ENCODE measurements at places on chromosomes 12 and 14. TPM values are rescaled to one million over a fixed set of nuclear protein-coding genes. Genes with fewer than 3 reads are reported as not detected.

Gene SOAT2
- total RNA-seq = not detected

Gene AVPR1A
- not detected for total RNA-seq

Gene GDF3
- total RNA-seq = not detected

Gene SLCO1B3
- not detected for total RNA-seq

Gene PRICKLE1
- total RNA-seq = 0.05 TPM

All from activated T-helper 2 cell treated with anti-CD3 and anti-CD28 coated beads, Interferon-gamma antibody, Interleukin-2, Interleukin-4, amounts not matched to agents 10 μg/mL and 5 μg/mL and 100 μg/mL, durations not matched to agents 14 hours and 24 hours and 36 hours (primary cell).